ENCODE measurements at places on chromosomes 3 and 15. TPM values are rescaled to one million over a fixed set of nuclear protein-coding genes. Genes with fewer than 3 reads are reported as not detected.

Gene TGFBR2
- total RNA-seq: 49.1 TPM

- peak; percentile 76 for DNase-seq
These were observed 59.7 kb downstream of the RAP2B start for GRCh38 chr3:153221748-153222162.

Gene MYRIP
- not detected for total RNA-seq

Gene AADAC
- total RNA-seq: not detected

DNA sequence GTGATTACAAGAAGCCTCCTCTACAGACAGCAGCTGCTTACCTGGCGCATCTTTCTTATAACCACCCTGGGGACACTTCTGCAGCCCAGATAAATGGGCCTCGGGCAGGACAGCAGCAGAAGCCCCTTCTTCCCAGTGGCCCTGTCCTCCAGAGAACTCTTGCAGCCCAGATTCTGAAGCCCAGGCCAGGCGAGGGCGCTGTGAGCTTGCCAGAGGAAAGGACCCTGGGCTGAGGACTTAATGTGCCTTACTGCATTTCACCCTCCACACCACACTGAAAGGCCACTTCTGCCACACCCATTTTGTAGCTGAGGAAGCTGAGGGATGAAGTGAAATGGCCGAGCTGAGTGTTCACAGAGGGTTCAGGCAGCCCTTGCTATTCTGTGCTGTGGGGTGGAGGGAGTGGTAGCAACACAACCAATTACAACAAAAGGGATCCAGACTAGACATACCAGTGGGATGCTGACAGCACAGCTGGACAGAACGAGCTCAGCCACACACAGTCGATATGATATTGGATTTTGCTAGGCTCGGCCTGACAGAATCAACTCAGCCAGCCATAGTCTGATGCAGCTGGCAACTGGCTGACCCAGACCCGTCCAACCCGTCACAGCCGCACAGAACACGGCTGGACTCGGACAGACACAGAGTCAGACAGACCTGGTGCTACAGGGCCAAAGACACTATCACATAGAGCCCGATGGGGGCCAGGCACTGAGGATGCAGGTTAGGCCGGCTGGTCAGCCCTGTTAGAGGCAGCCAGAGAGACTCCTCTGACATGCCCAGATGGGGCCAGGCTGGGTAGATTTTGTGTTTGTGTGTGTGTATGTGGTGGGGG lies 7.3 kb downstream of the ACOX2 start:
- peak; percentile 25 for DNase-seq

GRCh38 chr15:100781061-100781960 lies 98.3 kb upstream of the ALDH1A3 start:
- no peak for DNase-seq

DNA sequence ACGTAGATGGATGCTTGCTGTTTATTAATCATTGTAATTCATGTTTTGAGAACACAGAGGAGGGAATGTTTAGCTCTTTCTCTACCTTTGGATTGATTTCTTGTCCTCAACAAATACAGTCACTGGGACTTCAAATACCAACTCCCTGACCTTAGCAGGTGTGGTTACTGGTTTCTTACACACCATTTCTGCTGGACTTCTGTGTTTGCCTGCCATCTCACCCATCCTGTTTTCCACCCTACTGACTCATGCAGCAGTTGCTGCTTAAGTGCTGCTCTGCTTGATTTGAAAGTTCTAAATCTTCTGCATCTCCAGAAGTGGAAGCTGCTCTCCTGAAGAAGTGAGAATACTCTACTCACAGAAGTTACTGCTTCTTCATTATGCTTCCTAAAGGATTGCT lies 170.3 kb downstream of the ZPLD1 start:
- DNase-seq: no peak

DNA sequence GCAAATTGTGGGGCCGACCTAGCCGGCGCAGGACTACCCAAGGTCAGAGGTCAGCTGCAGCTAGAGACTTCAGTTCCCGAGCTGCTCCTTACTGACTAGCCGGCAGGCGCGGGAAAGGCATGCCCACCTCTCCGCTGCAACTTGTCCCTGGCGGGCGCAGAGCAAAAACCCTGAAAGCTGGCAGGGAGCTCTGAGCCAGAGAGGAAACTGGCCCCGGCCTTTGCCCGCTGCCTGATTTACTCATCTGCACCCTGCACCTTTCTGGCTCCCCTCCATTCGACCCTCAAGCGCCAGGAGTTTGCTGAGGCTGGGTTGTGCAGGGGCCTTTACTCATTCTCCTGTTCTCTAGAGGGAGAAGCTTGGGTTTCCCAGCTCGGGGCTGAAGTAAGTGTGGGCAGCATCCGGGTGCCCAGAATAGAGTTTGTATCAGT lies 1.5 kb downstream of the ZIC4 start:
- no peak for DNase-seq

GRCh38 chr15:48974882-48975281 lies 11.2 kb upstream of the SHC4 start:
- no peak for DNase-seq

DNA sequence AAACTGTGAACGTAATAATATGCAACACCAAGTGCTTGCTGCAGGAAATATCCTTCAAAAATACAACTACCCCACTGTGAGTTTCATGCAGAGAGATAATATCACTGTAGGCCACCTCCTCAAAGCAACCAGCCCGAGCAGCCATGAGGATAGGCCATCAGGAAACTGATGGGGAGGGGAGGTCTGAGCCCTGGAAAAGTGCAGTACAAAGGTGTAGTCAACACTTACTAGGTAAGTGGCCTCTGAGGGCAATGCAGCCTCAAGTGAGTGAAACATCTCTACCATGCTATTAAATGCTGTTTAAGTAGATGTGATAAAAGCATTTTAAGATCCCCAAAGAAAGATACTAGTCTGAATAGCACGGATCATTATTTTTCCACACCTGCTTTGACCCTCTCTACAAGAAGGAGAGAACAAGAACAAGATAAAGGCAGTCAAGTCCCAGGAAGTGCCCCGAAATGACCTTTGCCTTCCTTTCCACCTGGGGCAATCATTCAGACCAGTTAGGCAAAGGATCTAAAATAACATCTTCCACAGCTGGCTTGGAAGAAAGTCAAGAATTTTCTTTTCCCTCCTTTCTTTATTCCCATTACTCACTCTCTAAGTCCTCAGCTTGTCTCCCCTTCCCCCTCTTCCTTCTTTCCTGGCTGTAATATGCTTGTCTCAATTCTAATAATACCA lies 62.8 kb downstream of the FMN1 start:
- no peak for DNase-seq

DNA sequence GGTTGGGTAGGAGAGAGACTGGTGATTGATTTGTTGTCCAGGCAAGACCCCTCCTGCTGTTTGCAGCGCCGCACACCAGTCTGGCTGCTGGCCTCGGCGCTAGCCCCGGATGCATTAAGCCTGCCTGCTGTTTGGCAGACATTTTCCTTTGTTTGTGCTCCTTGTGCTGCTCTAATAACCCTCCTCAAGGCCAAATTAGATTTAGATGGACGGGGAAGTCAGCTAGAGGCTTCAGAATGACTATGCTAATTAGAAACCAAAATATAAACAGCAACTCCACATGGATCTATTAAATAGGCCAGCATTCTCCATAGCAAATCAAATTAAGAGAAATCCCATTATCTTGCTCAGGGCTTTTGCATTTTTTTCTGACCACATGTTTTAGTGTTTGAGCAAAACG lies 445.2 kb downstream of the SQOR start:
- DNase-seq: no peak

DNA sequence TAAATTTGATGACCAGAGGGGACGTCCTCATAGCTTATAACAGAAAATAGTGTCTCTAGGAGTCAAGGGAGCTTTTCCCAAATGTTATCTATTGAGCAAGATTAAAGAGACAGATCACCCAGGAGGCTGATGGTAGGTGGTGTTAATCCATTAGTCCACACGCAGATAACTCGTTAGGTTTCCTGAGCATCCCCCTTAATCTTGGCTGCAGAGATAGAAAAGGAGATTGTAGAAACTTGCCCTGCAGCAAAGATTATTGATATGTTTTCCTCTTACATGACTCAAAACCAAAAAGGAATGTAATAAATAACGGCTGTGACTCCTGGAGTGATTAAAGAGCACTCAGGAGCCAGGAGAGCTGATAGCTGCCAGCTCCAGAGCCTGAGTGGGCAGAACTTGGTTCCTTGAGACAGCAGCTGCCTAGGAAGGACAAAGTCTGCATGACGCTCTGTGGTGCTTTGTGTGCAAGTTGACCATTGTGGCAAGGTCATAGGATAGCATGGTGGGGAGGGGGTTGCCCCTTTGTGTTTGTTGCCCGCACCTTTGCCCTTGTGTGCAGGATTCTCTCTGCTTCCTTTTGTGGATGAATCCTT lies 234.8 kb downstream of the PTPRG start:
- no peak for DNase-seq

DNA sequence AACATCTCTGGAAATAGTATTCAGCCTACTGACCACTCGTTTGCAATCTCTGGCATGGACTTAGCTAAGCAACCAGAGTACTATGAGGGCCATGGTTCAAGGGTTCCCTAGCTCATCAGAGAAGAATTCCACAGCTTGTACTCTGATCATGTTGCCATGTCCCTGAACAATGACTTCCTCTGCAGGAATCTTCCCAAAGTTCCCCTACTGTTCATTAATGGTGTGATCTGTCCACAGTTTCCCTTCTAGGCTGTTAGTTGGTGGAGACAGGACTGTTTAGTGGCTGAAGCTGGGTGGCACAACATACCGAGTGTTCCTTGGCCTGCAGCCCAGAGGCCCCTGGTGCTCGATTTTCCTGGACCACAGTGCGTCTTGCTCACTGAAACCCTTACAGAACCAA lies 44.4 kb upstream of the GALNT15 start:
- no peak for DNase-seq

- no peak for DNase-seq
These were observed 115.6 kb downstream of the GREM1 start for GRCh38 chr15:32833379-32833821.

Gene NRROS
- total RNA-seq: 24.2 TPM

DNA sequence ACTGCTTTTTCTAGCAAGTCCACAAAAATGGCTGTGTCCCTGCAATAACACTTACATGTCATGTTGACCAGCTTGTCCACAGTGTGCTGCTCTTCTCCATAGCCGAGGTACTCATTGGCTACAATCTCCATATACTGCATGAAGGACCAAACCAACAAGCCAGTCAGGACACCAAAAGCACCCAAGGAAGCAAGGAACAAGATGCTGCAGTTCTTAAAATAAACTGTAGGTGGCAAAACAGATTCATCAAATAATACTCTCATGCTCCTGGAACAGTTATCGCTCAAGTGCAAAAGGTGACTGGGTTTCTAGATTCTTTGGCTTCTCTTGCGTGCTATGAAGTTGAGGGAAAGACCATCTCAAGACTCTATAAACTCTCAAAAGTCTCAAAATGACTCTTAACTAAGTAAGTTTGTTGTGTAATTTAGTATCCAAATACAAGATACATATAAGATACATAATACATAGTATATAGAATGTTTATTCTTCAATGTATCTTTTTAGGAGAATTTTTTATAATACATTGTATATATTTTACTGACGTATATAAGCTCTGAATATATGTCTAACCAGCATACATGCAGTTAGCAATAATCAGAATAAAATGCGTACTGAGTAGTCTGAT lies 57.0 kb downstream of the NEK10 start:
- peak; percentile 1 for DNase-seq

Gene IL20RB
- 1.2 TPM for total RNA-seq

Gene SH2D7
- total RNA-seq: not detected

DNA sequence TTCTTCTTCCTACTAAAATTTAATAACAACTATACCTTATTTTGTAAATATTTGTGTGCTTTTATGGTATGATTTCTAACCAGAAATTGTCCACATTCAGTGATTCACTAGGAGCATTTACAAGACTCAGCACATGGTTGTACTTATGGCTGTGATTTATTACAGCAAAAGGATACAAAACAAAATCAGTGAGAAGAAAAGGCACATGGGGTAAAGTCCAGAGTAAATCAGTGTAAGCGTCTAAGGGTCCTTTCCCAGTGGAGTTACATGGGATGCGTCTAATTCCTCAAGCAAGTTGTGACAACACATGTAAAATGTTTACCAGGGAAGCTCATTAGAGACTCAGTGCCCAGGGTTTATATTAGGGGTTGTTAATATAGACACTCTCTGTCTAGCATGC lies 31.1 kb downstream of the RNF13 start:
- no peak for DNase-seq

Data from activated CD8-positive, alpha-beta T cell treated with anti-CD3 and anti-CD28 coated beads for 36 hours (primary cell).